Activated T-cell treated with anti-CD3 and anti-CD28 coated beads for 48 hours (primary cell): ENCODE measurements at places on chromosomes 7 and 10.

DNA sequence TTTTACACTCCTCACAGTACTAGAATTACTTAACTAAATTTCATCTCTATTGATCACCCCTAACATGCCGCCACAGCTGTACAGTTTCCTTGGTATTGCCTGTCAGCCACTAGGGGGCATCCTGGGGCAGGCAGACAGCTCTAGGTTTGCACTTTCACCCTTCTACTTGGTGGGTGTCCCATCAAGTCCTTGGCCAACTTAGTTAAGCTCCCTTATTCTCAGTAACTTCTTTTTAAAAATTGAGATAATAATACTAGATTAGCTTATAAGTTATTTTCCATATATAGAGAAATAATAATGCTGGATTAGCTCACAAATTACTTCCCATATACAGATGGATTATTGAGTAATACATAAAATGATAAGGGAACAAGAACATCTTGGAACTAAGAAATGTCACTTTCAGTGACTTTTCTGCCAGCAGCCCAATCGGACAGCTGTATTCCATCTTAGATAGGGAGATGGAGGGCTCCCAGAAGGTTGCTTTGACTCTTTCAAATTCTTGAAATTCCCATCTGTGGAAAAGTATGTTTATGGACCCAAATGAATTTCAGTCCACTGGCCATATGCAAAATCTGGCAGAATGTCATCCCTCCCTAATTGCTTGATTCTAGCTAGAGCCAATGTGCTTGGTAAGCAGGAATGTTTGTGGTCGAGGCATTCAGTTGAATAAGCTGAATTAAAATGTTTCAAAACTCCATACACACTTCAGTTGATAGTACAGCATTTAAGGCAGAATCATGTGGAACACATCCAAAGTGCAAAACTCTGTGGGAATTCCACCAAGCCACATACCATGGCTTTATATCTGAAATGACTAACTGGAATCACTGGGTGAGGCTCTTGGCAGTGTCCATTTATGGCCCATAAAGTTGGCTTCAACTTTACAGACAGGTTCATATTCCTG is 309.7 kb downstream of the CSTF2T start:
- peak; percentile 27 for DNase-seq

- DNase-seq = no peak
Observed at GRCh38 chr10:69736886-69737641, 64.6 kb upstream of the COL13A1 start.

- DNase-seq = no peak
Observed at GRCh38 chr10:17644485-17644943, 563 bp downstream of the STAM start.

DNA sequence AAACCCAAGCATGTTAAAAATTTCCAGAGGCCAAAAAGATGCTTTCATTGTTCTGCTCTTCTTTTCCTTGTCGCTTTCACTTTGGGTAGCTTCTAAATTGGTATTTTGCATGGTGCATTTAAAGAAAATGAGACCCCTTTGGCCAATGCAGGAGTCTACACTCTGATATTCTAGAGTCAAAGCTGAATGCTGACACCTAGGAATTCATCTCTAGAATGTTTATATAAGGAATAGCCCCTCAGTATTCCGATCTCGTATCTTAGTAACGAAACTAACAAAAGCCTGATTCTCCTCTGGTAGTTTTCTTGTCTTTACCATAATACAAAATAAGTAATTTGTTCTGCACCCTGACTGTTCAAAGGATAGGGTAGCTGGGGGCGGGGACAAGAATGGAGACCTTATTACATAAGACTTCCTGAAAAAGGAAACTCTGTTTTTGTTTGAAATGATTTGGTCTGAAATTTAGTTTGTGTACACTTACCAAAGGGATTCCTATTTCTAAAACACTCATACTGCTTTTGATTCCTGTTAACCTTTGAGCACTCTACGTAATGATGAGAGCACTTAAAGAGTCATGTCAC is 17.1 kb downstream of the IKZF1 start:
- no peak for DNase-seq

- DNase-seq = no peak
Observed at GRCh38 chr10:96122824-96123223, 7.3 kb upstream of the ZNF518A start.
